Activated T-helper 17 cell treated with anti-CD3 and anti-CD28 coated beads, Interleukin-2, amount 50 U/mL, for 72 hours (primary cell): ENCODE measurements at places on chromosomes 2 and 18.

DNA sequence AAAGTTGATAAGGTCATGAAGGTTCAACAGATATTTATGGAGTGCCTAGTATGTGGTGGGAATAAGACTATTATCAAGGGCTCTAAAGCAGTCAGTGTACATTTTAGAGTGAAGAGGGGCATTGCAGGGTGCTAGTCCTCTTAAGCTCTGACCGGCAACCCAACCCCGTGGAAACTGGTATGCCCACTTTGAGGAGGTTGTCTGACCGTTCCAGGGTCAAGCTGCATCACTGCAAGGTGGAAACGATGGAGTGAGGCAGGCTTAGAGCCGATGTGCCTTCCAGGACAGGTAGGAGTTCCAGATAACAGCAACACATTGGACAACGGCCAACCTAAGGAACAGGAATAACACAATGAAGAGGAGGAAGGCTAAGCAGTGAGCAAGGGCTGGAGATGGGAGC is 1.4 kb upstream of the UCN start:
- peaks cover 46% of the 10 kb centered on the region for H3K36me3 ChIP-seq
- H3K27me3 ChIP-seq, result peaks cover 7% of the 10 kb centered on the region
- H3K4me1 ChIP-seq, result no peaks in the 10 kb centered on the region
- no peak for ATAC-seq
- no peak overlapping the region for H3K4me3 ChIP-seq
- no peak overlapping the region for H3K27ac ChIP-seq

GRCh38 chr2:98972582-98973167 is 36.6 kb upstream of the CRACDL start:
- no peak for ATAC-seq
- H3K27ac ChIP-seq, result no peak overlapping the region
- no peaks in the 10 kb centered on the region for H3K36me3 ChIP-seq
- peaks cover 25% of the 10 kb centered on the region for H3K27me3 ChIP-seq
- no peak overlapping the region for H3K4me3 ChIP-seq

- ATAC-seq, result no peak
- no peaks in the 10 kb centered on the region for H3K4me1 ChIP-seq
- H3K27me3 ChIP-seq, result peaks cover 13% of the 10 kb centered on the region
- no peak overlapping the region for H3K27ac ChIP-seq
- H3K36me3 ChIP-seq, result no peaks in the 10 kb centered on the region
- no peak overlapping the region for H3K4me3 ChIP-seq
Observed at GRCh38 chr18:79784071-79784913, 13.4 kb upstream of the KCNG2 start.

DNA sequence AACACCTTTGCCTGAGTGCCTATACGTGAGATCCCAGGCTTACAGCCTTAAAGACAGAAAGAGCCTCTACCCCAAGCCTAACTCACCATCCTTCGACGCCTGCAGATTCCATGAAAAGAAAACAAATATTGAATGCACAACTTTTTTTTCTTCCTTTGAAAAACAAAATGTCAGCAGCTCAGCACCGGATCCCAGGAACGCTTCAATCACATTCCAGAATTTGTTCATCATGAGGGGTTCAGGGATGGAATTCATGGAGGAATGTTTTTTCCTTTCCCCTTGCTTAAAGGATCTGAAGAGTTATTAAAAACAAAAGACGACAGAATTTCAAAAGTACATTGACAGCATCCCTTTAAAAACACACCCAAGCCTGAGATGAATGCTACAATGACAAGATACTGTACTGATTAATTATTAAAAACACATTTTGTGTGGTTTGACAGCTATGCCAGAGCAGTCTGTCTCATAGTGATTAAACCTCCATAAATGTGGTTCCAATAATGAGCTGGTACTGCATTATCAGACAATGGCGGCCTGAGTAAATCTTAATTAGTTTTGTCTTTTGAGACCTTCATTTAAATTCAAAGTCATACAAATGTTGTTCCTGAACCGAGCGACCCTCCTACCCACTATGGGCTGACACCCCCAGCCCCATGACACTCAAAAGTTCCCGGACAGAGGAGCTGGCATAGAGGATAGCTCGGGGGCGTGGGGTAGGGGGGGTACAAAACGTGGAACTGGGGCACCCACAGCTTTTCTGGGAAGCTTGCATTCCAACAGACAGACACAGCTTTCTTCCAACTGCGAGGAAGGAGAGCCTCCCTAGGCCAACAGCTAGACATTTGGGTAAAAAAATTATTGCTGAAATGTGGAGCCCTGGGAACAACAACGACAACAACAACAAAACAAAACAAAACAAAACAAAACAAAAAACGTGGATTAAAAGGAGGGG is 227.5 kb downstream of the TTC32 start:
- H3K27ac ChIP-seq, result no peak overlapping the region
- no peak for ATAC-seq
- no peaks in the 10 kb centered on the region for H3K36me3 ChIP-seq

GRCh38 chr18:25639596-25639995 is 287.6 kb upstream of the ZNF521 start:
- H3K27me3 ChIP-seq, result no peaks in the 10 kb centered on the region
- ATAC-seq, result no peak
- no peaks in the 10 kb centered on the region for H3K36me3 ChIP-seq
- no peak overlapping the region for H3K4me3 ChIP-seq
- H3K4me1 ChIP-seq, result no peaks in the 10 kb centered on the region

- ATAC-seq, result no peak
- H3K36me3 ChIP-seq, result no peaks in the 10 kb centered on the region
- H3K4me3 ChIP-seq, result no peak overlapping the region
- no peak overlapping the region for H3K27ac ChIP-seq
- H3K27me3 ChIP-seq, result no peaks in the 10 kb centered on the region
- no peaks in the 10 kb centered on the region for H3K4me1 ChIP-seq
Observed at GRCh38 chr2:122543815-122544214, 788.4 kb downstream of the TSN start.

DNA sequence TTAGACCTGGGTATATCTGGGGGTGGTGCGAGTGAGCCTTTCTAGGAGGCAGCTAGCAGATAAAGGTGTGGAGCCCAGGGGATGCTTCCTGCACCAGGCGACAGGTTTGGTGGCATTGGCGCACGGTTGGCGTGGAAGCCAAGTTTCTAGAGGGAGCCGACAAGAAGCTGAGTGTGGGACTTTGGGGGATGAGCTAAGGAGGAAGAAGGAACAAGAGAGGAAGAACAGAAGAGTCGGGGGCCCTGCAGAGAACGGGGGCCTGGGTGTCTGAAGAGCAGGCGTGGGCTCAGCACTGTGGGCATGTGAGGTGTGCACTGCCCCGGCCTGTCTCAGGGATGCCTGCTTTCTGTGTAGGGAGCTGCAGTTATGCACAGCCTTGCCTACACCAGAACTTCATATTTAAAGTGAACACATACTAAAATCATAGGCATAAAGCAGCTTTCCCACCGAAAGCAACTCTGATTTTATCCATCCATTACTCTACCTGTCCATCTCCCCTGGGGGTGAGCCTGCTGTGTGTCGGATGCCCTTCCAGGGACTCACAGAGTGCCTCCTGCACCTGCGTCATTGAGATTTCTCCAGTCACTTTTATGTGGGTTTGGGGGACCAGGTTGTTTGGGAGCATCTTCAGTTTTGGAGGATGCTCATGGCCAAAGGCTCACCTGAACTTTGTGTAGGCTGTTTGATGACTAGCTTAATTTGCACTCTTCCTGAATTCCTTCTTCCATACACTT is 149.7 kb downstream of the LDLRAD4 start:
- H3K27me3 ChIP-seq, result no peaks in the 10 kb centered on the region
- H3K27ac ChIP-seq, result peak overlapping the region; percentile 48
- H3K4me1 ChIP-seq, result peaks cover 27% of the 10 kb centered on the region
- no peak for ATAC-seq
- H3K4me3 ChIP-seq, result no peak overlapping the region

- ATAC-seq, result no peak
- no peaks in the 10 kb centered on the region for H3K4me1 ChIP-seq
- no peak overlapping the region for H3K27ac ChIP-seq
Observed at GRCh38 chr18:73674125-73674865, 473.3 kb downstream of the FBXO15 start.

GRCh38 chr2:119338826-119339561 is 27.6 kb downstream of the C2orf76 start:
- no peak for ATAC-seq
- H3K4me3 ChIP-seq, result no peak overlapping the region
- peak overlapping the region; percentile 56 for H3K27ac ChIP-seq
- no peaks in the 10 kb centered on the region for H3K27me3 ChIP-seq
- H3K36me3 ChIP-seq, result peaks cover 18% of the 10 kb centered on the region

DNA sequence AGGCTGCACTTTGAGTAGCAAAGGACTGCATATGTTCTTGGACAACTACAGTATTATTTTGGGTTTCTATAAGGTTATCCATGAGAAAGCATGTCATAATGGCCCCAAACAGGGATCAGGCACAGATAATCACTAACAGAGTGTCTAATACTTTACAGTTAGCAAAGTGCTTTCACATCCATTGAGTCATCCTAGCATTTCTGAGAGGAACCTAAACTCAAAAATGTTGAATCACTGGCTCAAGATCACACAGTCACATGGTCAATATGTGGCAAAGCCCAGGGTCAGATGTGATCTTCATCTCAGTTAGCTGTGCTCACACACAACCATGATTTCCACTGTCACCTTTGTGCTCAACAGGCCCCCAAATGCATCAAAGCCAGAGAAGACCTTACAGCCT is 156.1 kb upstream of the VRK2 start:
- no peak overlapping the region for H3K27ac ChIP-seq
- H3K4me1 ChIP-seq, result no peaks in the 10 kb centered on the region
- H3K4me3 ChIP-seq, result no peak overlapping the region
- ATAC-seq, result peak; percentile 45
- no peaks in the 10 kb centered on the region for H3K36me3 ChIP-seq

DNA sequence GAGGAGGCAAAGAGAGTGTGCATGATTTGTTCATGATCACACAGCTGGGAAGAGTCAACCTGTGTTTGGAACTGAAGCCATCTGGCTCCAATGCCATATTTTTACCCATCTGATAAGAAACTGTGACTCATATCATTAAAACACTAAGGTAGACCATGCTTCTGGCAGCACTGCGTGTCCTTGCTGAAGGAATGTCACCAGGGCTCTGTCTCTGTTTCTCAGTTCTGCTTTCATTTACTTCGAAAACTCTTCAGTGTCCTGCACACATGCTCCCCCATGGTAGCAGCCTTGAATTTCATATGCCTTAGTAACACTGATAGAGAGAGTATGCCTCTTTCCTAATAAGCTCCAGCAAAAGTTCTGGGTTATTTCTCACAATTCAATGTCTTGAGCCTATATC is 830.4 kb downstream of the DCDC2C start:
- no peaks in the 10 kb centered on the region for H3K36me3 ChIP-seq
- H3K4me1 ChIP-seq, result no peaks in the 10 kb centered on the region
- no peak for ATAC-seq
- no peak overlapping the region for H3K4me3 ChIP-seq
- no peak overlapping the region for H3K27ac ChIP-seq
- H3K27me3 ChIP-seq, result no peaks in the 10 kb centered on the region

- no peaks in the 10 kb centered on the region for H3K27me3 ChIP-seq
- peaks cover 29% of the 10 kb centered on the region for H3K4me1 ChIP-seq
- peak overlapping the region; percentile 98 for H3K27ac ChIP-seq
- peak overlapping the region; percentile 99 for H3K4me3 ChIP-seq
- ATAC-seq, result peak; percentile 49
Observed at GRCh38 chr2:126657148-126657635, 1.2 kb downstream of the GYPC start.

- H3K27me3 ChIP-seq, result peaks cover 2% of the 10 kb centered on the region
- ATAC-seq, result no peak
- H3K27ac ChIP-seq, result peak overlapping the region; percentile 42
- H3K4me3 ChIP-seq, result peak overlapping the region; percentile 37
- H3K36me3 ChIP-seq, result no peaks in the 10 kb centered on the region
- H3K4me1 ChIP-seq, result peaks cover 15% of the 10 kb centered on the region
Observed at GRCh38 chr2:96873651-96874096, 3.8 kb upstream of the SEMA4C start.

DNA sequence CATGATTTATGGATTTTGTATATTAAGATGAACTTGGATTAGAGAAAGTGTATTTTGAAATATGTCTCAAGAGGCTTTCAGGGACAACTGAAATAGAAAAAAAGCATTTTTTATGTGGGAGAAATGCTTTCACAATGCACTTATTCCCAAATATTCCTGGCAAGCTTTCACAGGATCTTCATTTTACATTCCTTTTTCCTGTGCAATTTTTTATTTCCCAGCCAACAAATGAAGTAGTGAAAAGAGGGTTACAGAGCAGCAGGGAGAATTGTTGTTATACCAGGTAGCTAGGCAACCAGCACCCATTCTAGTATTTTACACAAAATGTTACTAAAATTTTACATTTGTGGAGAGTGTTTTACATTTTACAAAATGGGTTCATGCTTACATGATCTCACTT is 167.0 kb upstream of the RPRM start:
- H3K36me3 ChIP-seq, result no peaks in the 10 kb centered on the region
- H3K4me1 ChIP-seq, result no peaks in the 10 kb centered on the region
- ATAC-seq, result no peak
- H3K4me3 ChIP-seq, result no peak overlapping the region
- no peaks in the 10 kb centered on the region for H3K27me3 ChIP-seq
- no peak overlapping the region for H3K27ac ChIP-seq

DNA sequence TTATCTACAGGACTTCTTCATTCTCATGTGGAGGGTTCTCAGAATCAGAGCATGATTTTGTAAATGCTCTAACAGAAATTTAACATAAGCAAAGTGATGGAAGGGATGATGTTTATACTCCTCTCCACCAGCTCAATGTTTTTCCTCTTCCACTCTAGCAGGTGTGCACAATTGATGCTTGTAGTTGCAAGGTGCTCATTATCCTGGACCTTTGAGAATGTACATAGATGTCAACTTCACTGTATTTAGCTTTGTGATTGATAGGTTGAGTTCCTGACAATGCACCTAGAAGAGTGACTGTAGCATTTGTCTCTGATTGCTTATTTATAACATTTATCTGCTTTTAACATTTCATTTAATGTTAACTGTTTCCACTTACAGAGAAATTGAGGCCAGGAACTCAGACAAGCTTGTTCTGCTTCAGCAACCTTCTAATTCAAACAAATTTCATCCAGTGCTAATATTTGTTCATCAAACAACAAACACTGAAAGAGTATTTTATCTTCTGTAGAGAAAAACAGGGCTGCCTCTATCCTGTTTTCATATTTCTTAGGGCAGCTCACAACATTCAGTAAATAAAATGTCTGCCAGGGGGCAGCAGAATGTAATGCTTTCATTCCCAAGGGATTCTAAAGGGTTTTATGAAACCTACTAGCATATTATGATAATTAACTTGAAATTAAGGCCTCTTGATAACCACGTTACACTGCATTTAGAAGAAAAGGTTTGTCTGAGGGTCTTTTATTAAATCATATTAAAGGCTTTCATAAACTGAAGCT is 127.9 kb upstream of the NOL4 start:
- no peaks in the 10 kb centered on the region for H3K4me1 ChIP-seq
- H3K27ac ChIP-seq, result no peak overlapping the region
- no peaks in the 10 kb centered on the region for H3K36me3 ChIP-seq
- H3K27me3 ChIP-seq, result no peaks in the 10 kb centered on the region
- ATAC-seq, result no peak
- no peak overlapping the region for H3K4me3 ChIP-seq

DNA sequence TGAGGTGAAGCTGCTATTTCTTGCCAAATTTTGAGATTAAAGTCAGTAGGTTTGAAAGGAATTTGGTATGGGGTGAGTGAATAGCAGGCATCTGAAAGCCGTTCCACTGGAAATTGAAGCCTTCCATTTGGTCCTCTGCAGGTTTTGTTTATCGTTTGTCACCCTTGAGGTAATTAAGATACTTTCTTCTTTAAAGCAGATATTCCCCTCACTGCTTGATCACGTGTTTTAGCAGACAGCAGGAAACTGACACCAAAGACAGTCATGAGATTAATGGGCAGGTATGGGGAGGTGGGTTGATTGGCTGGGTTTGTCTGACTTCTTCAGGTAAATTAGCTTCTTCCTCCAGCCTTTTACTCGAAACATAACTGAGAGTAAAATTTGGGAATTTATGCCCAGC is 10.7 kb downstream of the LPIN1 start:
- peak overlapping the region; percentile 95 for H3K27ac ChIP-seq
- H3K4me3 ChIP-seq, result peak overlapping the region; percentile 76
- peaks cover 29% of the 10 kb centered on the region for H3K36me3 ChIP-seq
- no peak for ATAC-seq
